ENCODE measurements at places on chromosomes 2 and 18.

GRCh38 chr2:239488125-239488524, 87.3 kb upstream of the HDAC4 start:
- DNase-seq: no peak

- DNase-seq: no peak
Observed at GRCh38 chr2:42223855-42224268, 54.7 kb downstream of the EML4 start.

- DNase-seq: no peak
Observed at GRCh38 chr2:190701586-190701985, 52.7 kb downstream of the NAB1 start.

GRCh38 chr2:98487806-98488189, 43.1 kb downstream of the INPP4A start:
- DNase-seq: no peak

- DNase-seq: no peak
Observed at GRCh38 chr2:124834331-124834730, 809.2 kb downstream of the CNTNAP5 start.

- DNase-seq: no peak
Observed at GRCh38 chr2:118055512-118056164, 32.6 kb upstream of the INSIG2 start.

GRCh38 chr2:238015705-238016104, 45.1 kb upstream of the SCLY start:
- no peak for DNase-seq

- no peak for DNase-seq
Observed at GRCh38 chr2:201378496-201379397, 21.6 kb upstream of the FLACC1 start.

GRCh38 chr2:26900831-26901321, 52.9 kb downstream of the DPYSL5 start:
- no peak for DNase-seq

DNA sequence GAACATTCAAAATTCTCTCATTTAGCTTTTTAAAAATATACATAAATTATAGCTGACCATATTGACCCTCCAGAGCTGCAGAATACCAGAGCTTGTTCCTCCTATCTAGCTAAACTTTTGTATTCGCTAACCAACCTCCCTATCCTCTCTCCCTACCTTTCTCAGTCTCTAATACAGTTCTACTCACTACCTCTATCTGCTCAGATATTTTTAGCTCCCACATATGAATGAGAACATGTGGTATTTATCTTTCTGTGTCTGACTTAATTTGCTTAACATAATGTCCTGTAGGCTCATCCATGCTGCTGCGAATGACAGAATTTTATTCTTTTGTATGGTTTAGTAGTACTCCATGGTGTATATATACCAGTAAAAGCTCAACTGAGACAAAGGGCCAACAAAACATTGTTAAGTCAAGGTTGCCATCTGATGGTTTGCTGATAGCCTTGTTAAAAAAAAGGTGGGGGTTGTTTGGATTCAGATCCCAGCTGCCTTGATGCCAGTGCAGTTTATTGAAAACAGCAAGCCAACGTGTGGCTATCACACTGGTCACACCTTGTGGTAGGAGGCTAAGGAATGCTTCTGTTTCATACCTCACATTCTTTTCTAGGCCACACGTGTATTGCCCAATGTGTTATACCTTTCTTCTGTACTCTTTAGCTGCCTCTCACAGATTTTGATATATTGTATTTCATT, 101.5 kb downstream of the VWA3B start:
- no peak for DNase-seq

Data from esophagus squamous epithelium (tissue), 5 donors.